IPS DF 6.9 (cell line): ENCODE measurements at places on chromosomes 11 and 22.

- no peak for DNase-seq
Observed at GRCh38 chr22:36328635-36329253, 59.0 kb downstream of the MYH9 start.

DNA sequence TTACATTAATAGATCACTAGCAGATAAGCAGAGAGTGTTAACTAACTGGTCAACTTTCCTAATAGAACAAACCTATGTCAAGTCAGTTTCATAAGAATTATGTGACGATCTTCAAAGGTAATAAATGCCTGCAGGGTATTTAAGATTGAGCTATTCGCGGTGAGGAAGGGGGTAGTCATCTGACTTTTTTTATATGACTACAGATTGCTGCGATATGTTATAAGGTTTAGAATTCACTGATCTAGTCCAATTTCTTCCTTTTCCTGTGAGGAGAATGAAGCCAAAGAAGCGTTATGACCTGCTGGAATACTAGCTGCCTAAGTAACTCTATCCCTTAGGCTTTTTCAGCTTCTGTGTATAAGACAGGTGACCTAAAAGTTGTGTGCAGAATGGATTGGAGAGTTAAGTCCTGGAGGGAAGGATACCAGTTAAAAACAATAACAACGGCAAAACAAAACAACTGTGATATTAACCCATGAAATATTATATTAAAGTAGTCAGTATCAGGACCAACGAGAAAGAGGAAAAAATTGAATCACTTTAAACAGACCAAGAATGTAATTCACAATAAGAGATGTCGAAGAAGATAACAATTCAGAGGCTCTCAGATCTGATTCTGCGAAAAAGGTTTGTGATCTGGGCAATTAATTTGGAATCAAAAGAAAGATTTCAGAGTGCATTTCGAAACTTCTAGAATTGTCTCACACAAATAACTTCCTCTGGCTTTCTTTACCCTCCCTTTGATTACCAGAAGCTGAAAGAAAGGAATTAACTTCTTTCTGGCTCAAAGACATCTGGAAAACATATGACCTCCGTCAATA is 630 bp downstream of the CASP4 start:
- DNase-seq = no peak

GRCh38 chr11:15519124-15519791 is 404.5 kb downstream of the INSC start:
- DNase-seq = no peak

GRCh38 chr11:6320411-6321155 is at the start of gene CAVIN3:
Gene CAVIN3 (minus strand): TSS chr11:6320501. CDS start chr11:6320476, 25 bp downstream.
- DNase-seq = no peak

GRCh38 chr11:73223998-73224730 is 6.1 kb downstream of the P2RY2 start:
- no peak for DNase-seq

- DNase-seq = no peak
Observed at GRCh38 chr11:69475141-69475865, 6.2 kb upstream of the LINC01488 start.

GRCh38 chr11:7869467-7869866 is 61.6 kb downstream of the OR10A6 start:
- DNase-seq = no peak

DNA sequence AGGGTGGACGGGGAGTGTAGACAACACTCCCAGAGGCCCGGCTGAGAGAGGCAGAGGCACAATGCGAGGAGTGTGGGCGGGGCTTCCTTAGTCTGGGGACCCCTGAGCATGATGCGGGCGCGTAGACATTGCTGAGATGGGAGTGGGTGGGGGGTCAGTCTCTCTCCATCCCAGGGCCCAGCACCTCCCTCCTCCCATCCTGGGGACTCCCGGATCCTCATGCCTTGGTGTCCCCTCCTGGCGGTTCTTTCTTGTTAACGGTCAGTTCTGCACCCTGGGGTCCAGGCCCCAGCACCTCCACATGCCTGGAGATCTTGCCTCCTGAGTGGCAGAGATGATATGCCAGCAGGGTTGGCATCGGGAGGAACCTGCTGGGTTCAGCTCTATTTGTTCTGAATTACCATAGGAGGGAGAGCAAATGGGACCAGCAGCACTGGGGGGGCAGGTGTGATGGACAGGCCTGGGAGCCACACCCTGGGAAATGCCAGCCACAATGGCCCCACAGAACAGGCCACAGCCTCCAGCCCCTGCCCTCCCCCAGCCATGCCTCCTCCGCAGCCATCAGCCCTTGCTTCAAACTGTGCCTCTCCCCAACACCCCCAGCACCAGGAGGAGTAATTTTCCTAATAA is 55.7 kb downstream of the RTL6 start:
- DNase-seq = no peak

DNA sequence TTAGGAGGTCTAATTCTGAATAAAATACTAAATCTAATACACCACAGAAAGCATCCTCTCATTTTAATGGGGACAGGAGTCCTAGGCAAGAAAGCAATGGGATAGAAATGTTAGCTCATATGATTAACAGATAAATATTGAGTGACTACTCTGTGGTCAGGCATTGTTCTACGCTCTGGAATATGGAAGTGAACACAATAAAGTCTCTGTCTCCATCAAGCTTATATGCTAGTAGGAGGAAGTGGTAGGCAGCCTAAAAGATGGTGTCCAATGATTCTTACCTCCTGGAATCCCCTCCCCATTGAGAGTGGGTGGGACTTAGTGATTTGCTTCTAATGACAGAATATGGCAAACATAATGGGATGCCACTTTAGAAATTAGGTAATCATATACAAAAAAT is 160.3 kb upstream of the PDGFD start:
- no peak for DNase-seq

DNA sequence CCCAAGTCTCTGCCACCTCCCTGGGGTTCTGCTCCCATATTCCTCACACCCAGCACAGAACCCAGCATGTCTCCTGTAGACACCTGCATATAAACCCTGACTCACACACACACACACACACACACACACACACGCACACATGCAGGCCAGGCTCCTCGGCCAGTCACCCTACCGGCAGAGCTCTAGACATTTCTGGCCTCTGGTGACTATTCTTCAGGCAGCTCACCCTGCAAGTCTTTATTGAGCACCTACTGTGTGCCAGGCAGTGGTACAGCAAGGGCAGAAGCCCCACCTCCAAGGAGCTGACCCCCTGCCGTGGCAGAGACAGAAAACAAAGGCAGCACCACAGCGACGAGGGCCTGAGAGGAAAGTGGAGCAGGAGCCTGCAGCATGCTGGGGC is 50.3 kb downstream of the CDKN1C start:
- no peak for DNase-seq

- DNase-seq = no peak
Observed at GRCh38 chr11:6455070-6455469, 14.3 kb upstream of the HPX start.

GRCh38 chr11:116454951-116455350 is 317.8 kb downstream of the BUD13 start:
- no peak for DNase-seq

DNA sequence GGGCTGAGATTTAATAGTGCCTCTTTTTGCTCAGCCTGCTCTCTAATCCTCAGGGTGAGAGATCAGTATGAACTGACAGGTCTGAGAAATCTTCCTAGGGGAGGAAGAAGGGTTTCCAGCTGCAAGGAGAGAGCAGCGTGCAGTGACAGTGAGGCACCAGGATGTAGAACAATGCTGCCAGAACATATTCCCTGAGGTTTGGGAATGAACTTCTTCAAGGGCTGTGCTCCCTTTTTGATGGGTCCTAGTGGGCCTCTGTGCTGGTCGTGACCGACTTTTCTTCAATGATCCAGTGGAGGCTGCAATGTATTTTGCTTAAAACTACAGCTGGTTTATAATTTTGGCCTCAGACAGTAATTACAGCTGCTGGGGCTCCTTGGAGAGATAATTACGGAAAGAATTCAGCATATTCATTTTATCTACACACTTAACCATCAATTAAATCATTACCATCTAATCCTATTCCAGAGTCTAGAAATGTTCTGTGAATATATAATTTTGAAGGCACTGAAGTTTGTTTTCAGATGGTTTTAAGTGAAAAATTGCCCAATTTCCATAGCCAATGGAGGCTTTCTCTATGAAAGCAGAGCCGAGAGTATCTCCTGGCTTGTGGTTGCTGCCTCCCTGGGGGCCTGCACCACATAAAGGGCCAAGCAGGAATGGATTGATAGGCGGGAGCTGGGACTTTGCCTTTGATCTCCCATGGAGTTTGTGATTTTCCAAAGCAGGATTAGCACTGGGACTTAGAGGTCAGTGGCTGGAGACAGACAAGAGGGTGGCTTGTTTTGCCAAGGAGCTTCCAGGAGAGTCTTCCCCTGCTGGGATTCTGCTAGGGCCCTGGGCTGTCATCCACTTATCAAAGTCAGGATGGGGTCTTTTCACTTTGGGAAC is 41.0 kb upstream of the OLFML1 start:
- DNase-seq = no peak

GRCh38 chr11:26649884-26650283 is 72.0 kb downstream of the SLC5A12 start:
- peak; percentile 63 for DNase-seq

- no peak for DNase-seq
Observed at GRCh38 chr11:70568035-70568813, 169.9 kb downstream of the CTTN start.

DNA sequence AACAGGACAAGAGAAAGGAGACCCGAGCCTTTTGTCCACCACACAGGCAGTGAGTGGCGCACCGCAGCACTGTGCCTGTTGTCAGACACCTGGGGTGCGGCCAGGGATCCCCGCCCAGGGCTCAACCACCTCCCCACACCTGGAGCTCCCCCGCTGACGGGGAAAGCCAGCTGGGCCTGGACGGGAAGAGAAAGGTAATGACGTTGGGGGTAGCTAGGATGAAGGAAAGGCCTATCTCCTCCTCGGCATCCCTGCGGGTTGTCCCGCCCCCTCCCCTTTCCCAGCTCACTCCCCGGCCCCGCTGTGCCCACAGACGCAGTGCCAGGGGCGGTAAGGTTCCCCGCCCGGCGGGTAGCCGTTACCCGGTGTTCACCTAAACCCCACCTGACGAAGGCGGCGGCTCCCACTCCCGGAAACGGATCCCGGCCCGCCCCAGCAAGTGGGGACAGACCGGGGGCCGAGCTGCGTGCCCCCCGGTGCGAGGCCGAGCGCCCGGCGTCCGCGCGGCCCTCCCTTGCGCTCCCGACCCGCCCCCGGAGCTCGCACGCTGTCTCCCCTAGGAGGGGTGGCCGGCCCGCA is 495 bp downstream of the HYOU1 start:
- no peak for DNase-seq

- DNase-seq = no peak
Observed at GRCh38 chr11:111463276-111463675, 48.9 kb downstream of the BTG4 start.

DNA sequence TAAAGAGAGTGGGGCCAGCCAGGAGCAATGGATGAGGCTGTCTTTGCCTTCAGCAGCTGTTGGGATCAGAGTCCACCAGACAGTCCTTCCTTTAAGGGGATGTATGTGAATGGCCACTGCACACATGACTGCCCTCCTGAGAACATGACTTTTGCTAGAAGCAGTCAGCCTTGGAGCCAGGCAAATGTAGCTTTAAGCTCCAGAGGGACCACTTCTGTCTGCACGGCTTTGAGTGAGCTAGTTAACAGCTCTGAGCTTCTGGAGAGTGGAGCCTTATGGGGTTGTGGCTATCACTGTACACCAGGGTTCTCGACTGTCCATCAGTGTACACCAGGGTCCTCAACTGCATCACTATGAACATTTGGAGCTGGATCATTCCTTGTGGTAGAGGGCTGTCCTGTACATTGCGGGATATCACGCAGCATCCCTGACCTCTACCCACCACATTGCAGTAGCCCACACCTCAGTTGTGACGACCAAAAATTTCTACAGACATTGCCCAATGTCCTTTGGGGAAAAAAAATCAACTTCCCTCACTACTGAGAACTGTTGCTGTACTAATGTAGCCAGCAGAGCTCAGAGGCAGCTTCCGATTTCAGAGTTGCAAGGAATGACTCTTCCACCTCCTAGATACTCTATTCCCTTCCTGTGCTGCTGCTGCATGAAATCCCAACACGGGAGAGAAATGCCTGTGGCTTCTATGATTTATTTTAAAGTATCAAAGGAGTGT is 169.4 kb downstream of the MYO18B start:
- no peak for DNase-seq

DNA sequence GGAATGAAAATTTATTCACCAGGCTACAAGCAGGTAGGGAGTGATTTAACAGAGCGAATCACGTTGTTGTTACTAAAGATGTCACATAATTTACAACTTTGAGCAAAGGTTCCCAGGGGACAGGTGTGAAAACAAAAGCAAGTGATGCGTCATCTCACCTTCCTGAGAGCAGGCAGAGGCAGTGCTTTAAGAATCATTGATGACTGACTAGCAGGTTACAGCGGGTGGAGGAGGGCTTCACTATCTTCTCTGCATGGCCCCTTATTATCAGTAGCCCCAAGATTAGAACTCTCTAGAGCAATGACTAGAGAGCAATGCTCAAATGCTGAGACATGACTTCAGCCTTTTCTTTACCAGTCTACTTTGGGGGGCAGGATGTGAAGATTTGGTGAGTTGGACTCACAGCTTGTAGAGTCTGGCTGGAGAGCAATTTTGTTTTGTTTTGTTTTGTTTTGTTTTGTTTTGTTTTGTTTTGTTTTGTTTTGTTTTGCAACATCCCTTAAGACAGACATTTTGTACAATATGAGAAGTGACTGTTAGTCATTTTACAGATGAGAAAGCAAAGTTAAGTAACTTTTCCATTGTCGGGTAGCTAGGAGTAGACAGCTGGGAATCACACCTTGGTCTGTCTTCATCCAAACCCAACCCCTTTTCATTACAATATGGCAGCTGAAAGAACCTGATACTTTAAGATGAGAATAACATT is 84.8 kb downstream of the SLC1A2 start:
- DNase-seq = no peak

DNA sequence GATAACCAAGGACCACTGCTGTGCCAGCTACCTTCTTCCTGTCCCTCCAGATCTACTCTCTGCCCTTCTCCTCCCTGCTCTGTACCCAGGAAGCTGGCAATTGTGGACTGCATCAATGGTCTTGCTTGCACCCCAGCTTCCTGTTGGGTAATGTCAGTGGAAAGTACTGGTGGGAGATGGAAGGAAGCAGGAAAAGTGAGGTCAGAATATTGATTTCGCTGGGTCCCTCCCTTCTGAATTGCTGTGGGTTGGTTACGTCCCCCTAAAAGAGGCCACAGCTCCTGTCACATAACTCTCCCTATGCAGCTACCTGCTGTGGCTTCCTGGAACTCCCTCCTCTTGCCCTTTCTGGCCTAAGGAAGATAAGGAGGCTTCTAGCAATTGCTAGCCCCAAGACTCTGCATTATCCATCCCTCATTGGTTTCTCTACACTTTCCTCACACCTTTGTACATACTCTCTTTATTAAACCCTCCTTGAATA is 81.2 kb downstream of the RASSF10 start:
- DNase-seq = no peak

DNA sequence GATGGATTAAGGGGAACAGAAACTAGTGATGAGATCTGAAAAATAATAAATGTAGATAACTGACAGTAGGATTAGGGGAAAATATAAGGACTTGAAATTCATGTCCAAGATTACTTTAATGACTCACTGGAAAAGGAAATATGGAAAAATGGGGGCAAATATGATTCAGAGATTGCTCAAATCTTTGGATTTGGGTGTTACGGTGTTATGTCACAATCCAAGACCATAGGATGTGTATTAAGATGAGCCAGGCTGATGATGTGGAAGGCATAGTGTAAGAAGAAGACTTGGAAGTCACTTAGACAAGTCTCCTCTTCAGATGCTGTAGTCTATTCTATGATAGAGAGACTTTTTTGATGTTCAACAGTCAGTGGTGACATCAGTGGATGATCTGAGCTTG is 323.7 kb downstream of the LUZP2 start:
- no peak for DNase-seq
